Activated T-helper 1 cell treated with anti-CD3 and anti-CD28 coated beads, Interleukin-12 subunit alpha, Interleukin-12 subunit beta, Interleukin-2, Interleukin-4 antibody, amounts not matched to agents 30 ng/mL and 10 ng/mL and 1 ng/mL, durations not matched to agents 14 hours and 24 hours and 36 hours (primary cell): ENCODE measurements at places on chromosomes 11 and 22. TPM values are rescaled to one million over a fixed set of nuclear protein-coding genes. Genes with fewer than 3 reads are reported as not detected.

KDM4E gene
- total RNA-seq: not detected in 2 replicates

- no peak for DNase-seq
- H3K4me1 ChIP-seq: no peaks in the 10 kb centered on the region
- no peak overlapping the region for H3K27ac ChIP-seq
- no peak overlapping the region for H3K4me3 ChIP-seq
- no peaks in the 10 kb centered on the region for H3K36me3 ChIP-seq
These were observed 529.8 kb upstream of the CADM1 start for GRCh38 chr11:116033931-116034553.

DNA sequence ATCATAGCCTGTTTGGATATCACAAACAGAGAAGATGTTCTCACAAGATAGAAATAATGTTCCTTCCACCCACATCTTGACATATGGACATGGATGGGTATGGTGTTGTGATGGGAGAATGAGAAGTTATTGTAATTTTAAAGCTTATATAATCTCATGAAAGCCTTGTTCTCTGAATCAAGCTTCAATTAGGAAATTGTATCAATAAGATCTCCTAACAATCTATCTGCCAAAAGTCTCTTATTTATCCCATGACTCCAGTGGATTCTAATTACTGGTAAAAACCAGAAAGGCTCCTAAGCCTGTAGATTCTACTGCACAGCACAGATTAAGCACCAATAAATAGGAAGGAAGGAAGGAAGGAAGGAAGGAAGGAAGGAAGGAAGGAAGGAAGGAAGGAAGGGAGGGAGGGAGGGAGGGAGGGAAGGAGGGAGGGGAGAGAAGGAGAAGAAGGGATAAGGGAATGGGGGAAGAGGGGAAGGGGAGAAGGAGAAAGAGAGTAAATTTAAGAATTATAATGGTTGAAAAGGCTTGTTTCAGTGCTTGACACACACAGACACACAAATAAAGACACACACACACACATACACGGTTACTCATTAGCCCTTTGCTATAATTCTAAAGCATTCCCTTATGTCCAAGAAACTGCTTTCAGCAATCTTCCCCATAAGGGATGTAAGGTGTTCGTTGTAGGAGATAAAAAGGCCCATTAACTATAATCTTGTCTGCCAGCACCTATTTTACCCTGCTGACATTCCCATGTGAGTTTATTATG, 258.0 kb upstream of the API5 start:
- H3K27ac ChIP-seq: no peak overlapping the region
- no peaks in the 10 kb centered on the region for H3K27me3 ChIP-seq
- no peak overlapping the region for H3K4me3 ChIP-seq
- DNase-seq: no peak

GRCh38 chr11:72217841-72218240, 1.2 kb downstream of the FOLR2 start:
- no peak for DNase-seq
- no peaks in the 10 kb centered on the region for H3K36me3 ChIP-seq
- H3K4me3 ChIP-seq: no peak overlapping the region
- H3K4me1 ChIP-seq: peaks cover 16% of the 10 kb centered on the region
- no peak overlapping the region for H3K27ac ChIP-seq
- peaks cover 32% of the 10 kb centered on the region for H3K27me3 ChIP-seq

- H3K4me3 ChIP-seq: no peak overlapping the region
- DNase-seq: no peak
- H3K4me1 ChIP-seq: no peaks in the 10 kb centered on the region
- H3K27ac ChIP-seq: no peak overlapping the region
These were observed 74.5 kb upstream of the CSNK2A3 start for GRCh38 chr11:11427542-11427941.
